Stimulated activated CD8-positive, alpha-beta memory T cell treated with anti-CD3 and anti-CD28 coated beads, Interleukin-7, amount 100 ng/mL, for 1 hour (primary cell): ENCODE measurements at places on chromosomes 3 and 15.

DNA sequence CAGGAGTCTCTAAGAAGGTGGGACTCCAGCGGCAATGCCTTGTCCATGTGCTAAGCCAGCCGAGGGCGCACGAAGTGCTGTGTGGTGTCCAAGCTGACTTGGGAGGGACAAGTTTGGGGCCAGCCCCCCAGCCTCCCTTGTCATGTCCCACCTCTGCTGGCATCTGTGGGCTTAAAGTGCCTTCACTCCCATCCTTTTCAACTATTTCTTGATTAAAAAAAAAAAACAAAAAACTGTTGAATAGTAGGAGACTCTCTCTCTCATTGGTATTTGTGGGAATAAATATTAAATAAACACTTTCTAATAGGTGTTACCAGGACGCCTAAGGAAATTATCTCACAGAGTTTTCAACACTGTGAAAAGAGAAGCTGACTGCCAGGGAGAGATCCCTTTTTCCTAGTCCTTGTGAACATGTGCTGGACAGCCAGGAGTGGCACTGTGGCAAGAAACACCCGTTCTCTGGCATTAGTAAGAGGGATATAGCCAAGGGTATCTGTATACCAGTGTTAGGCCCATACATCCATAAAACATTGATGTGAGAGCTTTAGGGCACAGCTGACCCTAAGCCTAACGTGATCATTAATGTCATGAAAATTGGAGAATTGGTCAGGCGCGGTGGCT lies 158.0 kb downstream of the IGF1R start:
- DNase-seq, result no peak

- no peak for DNase-seq
Measured at GRCh38 chr3:65385805-65386204, 652.9 kb downstream of the MAGI1 start.

DNA sequence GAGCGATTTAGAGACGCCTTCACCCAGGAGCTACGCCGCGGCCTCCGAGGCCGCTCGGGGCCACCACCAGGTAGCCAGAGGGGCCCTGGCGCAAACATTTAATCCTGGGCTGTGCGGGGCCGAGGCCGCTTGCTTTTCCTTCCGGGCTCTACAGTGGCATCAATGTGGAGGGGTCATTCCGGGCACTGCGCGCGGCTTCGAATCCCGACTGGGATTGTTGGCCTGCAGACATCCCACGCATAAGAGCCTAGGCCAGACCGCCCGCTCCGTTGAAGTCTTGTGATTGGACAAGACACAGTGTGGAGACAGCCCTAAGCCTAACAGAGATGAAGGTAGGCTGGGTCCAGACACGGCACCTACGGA lies 568 bp upstream of the NCBP2 start:
- DNase-seq, result no peak

GRCh38 chr3:177026505-177027277 lies 170.6 kb downstream of the TBL1XR1 start:
- no peak for DNase-seq

- no peak for DNase-seq
Measured at GRCh38 chr15:64586259-64586870, 126.0 kb downstream of the ZNF609 start.

GRCh38 chr3:85740561-85740960 lies 781.8 kb downstream of the CADM2 start:
- DNase-seq, result no peak

DNA sequence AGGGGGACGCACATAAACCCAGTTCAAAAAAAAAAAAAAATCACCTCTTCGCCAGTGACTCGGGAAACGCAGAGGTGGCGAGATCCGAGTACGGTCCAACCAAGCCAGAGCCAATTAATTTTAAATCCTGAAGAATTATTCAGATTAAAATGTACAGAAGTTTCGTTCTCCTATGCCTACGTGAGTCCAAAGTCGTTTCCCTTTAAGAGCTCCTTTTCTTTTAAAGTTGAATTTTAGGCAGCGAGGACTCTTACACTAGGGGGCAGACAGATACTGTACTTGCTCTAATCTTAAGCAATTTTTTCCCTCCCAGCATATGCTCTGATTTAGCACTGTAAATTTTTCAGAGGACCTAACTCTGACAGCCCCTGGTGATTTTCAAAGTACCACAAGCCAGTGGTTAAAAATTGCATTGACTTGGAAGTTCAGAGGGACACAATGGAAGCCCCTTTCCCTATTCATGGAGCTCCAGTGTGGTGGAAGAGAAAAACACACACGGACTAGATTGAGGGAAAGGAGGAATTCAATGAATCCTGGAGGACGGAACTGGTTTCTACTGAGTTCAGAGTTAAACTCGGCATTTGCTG lies 3.3 kb upstream of the NR2F2 start:
- DNase-seq, result no peak

DNA sequence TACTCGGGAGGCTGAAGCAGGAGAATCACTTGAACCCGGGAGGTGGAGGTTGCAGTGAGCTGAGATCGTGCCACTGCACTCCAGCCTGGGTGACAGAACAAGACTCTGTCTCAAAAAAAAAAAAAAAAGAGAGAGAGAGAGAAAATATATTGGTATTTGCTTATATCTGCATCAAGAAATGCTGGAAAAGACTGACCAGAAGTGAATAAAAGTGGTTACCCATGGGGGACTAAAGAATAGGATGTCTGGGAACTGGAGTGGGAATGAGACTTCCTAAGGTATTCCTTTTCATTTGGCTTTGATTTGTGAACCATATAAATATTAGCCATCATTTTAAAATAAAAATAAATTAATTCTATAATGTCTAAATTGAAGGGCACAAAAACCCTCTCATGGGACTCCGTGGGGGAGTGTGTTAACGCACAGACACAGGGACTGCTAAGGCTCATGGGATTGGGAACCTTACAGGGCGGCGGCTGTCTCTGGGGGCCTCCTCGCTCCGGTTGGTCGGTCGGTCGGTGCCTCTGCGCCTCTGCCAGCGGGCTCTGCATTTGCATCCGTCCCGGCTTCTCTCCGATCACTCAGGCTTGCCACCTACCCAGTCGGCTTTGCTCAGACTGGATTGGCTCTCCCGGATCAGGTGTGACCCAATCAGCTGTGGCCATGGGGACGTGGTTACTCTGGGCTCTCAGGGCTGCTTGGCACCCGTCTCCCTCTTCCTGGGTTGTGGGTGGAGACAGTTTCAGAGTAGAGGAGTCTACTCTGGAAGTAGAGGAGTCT lies 12.7 kb upstream of the TSPAN3 start:
- DNase-seq, result no peak

DNA sequence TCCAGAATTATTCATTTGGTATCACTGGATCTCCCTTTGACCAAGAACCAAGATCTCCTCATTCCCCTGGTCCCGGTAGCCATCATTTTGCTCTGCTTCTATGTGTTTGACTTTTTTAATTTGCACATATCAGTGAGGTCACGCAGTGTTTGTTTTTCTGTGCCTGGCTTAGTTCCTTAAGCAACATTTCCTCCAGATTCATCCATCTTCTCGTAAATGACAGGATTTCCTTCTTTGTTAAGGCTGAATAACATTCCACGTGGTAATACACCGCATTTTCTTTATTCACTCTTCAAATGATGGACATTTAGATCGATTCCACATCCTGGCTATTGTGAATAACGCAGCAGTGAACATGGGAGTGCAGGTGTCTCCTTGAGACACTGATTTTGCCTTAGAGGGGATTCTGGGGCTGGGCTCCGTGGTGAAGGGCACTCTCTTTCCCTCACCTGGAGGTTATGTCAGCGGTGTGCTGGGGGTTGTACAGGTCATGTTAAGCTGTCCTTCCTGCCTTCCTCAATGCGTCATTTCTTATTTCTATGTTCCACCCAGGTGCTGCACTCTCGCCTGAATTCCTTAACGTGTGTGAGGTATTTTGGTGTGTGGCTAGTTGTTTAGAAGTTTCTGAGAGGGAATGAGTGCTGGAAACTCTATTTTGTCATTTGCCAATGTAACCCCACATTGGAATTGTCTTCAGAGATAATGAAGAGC lies 212.2 kb downstream of the LPP start:
- no peak for DNase-seq

DNA sequence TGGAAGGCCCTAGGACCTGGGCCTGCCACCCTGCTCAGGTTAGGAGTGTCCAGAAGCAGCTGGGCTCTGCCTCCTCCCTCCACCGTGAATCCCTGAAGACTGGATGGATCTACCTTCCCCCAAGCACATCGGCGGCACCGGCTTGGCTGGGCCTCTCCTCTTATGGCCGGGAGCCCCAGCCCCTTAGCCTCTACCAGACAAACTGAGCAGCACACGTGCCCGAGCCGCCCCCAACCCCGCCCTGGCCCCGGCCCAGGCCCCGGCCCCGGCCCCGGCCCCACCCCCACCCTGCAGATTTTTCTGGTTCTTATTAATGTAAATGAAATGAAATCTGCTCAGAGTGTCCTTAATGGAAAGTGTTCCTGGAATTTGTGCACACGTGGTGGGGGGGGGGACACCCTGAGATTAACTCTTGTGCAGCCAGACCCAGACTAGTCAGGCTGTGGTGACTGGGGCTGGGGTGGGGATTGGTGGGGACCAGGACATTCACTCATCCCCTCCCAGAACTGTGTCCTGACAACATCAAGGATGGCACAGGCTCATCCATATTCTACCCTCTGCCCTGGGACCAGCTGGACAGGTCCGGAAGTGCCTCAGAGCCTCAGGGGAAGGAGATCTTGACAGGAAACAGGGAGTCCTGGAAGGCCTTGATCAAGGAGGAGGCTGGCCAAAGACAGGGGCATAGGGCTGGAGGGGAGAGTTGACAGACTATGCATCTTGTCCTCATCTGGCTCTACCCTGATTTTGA lies 30.9 kb upstream of the SEMA3F start:
- DNase-seq, result no peak

GRCh38 chr15:39820050-39820602 lies 37.5 kb upstream of the FSIP1 start:
- DNase-seq, result no peak

- no peak for DNase-seq
Measured at GRCh38 chr3:197149-197827, 725 bp downstream of the CHL1 start.

DNA sequence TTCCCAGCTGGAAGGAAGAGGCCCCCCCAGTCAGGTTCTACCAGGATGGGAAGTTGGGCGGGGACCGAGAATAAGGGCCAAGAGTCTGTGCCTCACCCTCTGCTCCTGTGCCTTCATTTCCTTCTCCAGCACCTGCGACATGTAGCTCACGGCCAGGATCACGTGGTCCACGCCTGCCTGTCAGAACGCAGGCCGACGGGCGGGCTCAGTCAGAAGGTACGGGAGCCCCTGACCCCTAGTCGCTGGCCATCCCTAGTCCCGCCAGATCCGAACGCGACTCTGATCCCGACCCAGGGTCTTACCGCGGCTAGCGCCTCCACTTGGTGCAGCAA lies 489 bp downstream of the GMPPB start:
- DNase-seq, result peak; percentile 20

- DNase-seq, result no peak
Measured at GRCh38 chr3:171967137-171967783, 72.1 kb upstream of the FNDC3B start.

GRCh38 chr3:106823701-106824100 lies 553.5 kb upstream of the CCDC54 start:
- no peak for DNase-seq

DNA sequence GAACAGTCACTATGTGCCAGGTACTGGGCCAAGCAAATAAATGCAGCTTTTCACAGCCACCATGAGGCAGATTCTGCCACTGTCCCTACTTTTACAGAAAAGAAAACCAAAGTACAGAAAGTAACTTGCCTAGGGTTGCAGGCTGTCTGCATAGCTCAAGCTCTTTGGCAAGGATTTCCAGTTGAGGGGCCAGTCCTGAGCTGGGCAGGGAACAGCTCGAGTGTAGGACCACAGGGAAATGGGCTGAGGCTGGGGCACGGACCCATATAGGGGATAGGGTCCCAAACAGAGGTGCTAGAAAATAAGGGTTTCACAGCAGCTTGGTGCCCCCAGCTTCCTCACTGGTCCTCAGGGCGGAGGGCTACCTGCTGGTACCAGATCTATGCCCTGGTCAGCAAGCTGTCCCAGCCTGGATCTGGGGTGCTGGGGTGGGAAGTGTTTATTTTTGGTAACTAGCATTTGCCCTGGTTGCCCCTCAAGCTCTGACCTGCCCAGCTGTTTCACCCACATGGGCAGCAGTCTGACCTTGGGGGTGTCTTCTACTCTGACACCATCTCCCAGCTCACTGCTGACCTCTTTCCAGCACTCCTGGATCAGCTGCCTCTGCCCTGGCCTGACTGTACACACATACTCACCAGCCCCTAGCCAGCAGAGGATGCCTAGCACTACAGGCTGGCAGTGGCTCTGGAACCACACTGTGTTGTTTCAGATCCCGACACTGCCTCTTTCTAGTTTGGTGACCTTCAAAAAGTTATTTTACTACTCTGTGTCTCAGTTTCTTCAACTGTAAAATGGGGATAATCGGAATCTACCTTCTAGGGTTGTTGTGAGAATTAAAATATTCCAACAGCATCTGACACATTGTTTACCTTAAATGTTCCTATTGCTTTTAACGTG lies 16.2 kb downstream of the MRAS start:
- DNase-seq, result no peak

- no peak for DNase-seq
Measured at GRCh38 chr3:154301561-154301960, 22.7 kb downstream of the DHX36 start.

GRCh38 chr3:186997061-186997460 lies 66.7 kb downstream of the ST6GAL1 start:
- no peak for DNase-seq

GRCh38 chr3:156351783-156352182 lies 203.1 kb downstream of the SSR3 start:
- DNase-seq, result no peak

- no peak for DNase-seq
Measured at GRCh38 chr3:16993227-16993626, 108.5 kb downstream of the PLCL2 start.

DNA sequence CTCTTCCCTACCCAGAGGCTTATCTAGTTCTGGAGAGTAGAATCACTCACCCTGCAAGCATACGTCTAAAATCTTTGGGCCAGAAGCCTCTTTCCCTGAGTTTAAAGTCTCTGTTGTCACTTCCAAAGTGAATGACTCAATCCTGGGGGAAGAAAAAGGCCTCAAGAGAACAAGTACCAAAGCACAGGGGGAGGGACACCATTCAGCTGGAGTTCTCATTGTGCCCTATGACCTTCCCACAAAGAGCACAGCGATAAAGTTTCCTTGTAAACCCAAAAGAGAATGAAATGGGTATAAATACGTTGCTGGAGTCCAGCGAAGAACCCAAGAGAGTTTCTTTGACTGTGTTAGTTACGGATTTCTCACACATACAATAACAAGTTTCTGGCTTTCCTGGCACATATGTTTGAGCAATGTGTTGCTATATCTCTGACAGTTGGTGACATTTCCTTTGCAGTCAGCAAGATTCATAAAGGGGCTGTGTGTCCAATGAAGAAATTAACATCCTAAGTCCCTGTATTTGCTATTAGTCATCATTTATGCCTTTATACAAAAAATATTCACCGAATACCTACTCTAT lies 107.3 kb upstream of the PTPRG start:
- no peak for DNase-seq

DNA sequence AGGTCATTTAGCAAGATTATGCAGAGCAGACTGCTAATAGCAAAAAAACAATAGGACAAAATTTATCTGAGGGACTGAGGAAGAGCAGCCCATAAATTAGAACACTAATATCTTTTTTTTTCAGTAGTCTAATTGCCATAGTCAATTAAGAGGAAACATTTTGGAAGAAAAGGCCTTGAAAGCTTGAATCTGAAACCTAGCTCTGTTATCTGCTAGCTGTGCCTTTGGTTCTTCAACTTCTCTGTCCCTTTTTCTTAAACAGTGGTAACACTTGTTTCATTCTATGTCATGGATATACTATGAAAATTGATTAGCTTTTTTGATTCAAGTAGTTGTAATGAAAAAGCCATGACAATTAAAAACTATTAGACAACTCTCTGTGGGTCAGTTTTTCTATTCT lies 1.7 kb downstream of the ATR start:
- no peak for DNase-seq

GRCh38 chr15:90086868-90087268 lies 15.4 kb downstream of the IDH2 start:
- DNase-seq, result no peak
